ENCODE measurements at places on chromosomes 3 and 15. TPM values are rescaled to one million over a fixed set of nuclear protein-coding genes. Genes with fewer than 3 reads are reported as not detected.

PLA2G4E gene
- total RNA-seq = not detected

ATP13A5 gene
- total RNA-seq = not detected

SNX1 gene
- 49.5 TPM for total RNA-seq

FBXL2 gene
- 10.7 TPM for total RNA-seq

GPR149 gene
- not detected for total RNA-seq

CAMK1 gene
- 27.6 TPM for total RNA-seq

GRIP2 gene
- under 0.01 TPM for total RNA-seq

STRIT1 gene
- total RNA-seq = not detected

ACSBG1 gene
- total RNA-seq = not detected

GOLGA6L7 gene
- not detected for total RNA-seq

PIAS1 gene
- total RNA-seq = 13.1 TPM

HYAL1 gene
- 7.6 TPM for total RNA-seq

NCKIPSD gene
- 4.3 TPM for total RNA-seq

Measured in dermis lymphatic vessel endothelial cell (primary cell).